Endodermal cell (in vitro differentiated cells): ENCODE measurements at places on chromosomes 4 and X.
A peak's percentile ranks its signal among the peaks of the same experiment; 100 is the strongest.

DNA sequence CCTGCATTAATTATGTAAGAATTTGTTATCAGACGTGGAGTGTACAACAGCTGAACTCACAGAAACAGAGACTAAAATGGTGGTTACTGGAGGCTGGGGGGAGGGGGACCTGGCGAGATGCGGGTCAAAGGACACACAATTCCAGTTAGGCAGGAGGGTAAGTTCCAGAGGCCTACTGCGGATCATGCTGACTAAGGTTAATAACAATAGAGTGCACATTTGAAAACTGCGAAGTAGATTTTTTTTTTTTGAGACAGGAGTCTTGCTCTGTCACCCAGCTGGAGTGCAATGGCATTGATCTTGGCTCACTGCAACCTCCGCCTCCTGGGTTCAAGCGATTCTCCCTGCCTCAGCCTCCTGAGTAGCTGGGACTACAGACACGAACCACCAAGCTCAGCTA lies 7.6 kb downstream of the AGA start:
- DNase-seq = no peak

DNA sequence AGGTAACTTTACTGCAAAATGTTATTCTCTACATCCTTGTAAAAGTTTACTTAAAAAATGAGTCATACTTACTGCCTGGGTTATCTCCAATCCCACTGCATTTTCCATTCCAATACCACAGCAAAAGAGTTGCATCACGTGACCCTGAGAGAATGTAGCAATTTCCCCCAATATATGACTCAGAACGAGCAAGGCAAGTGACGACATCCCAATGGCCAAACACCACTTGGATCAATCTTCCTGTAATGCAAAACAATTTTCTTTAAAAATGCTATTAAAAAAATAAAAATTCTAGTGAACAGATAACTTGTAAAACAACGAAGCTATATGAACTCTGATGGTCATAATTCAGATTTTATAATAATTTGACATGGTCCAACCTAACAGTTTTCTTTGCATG lies 224.3 kb downstream of the DCLK2 start:
- no peak for DNase-seq

DNA sequence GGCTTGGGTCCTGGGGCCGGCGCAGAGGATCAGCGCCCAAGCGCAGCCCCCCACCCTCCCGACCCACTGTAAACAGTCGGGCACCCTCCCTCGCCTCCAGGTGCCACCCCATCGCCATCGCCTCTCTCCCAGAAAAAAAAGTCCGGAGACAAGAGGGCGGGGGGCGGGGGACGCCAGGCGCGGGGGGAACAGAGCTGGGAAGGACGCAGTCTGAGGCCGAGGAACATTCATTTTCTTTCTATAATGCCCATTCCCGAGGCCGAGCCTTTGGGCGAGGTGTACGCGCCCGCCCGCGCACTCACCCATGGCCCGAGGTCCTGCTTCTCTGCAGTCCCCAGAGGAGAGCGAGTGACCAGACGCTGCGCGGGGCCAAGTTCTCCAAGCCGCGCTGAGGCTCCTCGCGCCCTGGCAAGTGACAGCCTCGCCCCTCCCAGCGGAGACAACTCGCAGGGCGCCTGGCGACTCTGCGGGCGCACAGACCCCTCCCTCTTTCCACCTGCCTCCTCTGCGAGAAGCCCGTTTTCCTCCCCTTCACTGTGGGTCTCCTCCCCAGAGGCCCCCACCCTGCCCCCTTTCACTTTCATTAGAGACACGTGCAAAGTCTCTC lies 63.5 kb upstream of the WDR17 start:
- peak; percentile 90 for DNase-seq

DNA sequence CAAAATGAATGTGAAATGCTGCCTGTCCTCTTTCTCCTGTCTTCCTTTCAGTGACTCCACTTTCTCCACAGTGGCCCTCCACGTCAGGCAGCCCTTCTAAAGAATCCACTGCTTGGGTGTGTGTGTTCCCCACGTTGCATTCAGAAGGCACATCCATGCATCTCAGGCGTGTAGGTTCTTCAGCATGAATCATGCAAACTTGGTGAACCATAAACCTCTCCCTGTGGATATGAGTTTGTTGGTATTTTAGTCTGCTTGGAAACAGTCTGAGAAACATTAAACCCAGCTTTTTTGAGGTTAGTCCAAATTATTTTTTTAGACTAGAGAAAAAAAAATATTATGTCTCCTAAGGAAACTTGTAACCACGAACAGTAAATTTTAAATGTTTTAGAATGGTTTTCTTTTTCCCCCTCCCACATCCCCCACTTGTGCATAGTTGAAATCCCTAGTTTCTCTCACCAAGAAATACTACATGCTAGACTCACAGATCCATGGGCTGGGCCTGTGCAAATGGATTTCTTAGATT lies 251.6 kb downstream of the CBR4 start:
- no peak for DNase-seq

- DNase-seq = no peak
Measured at GRCh38 chr4:53580274-53580673, 11.0 kb downstream of the LNX1 start.

GRCh38 chr4:112279025-112279881 lies 6.5 kb downstream of the TIFA start:
- no peak for DNase-seq

DNA sequence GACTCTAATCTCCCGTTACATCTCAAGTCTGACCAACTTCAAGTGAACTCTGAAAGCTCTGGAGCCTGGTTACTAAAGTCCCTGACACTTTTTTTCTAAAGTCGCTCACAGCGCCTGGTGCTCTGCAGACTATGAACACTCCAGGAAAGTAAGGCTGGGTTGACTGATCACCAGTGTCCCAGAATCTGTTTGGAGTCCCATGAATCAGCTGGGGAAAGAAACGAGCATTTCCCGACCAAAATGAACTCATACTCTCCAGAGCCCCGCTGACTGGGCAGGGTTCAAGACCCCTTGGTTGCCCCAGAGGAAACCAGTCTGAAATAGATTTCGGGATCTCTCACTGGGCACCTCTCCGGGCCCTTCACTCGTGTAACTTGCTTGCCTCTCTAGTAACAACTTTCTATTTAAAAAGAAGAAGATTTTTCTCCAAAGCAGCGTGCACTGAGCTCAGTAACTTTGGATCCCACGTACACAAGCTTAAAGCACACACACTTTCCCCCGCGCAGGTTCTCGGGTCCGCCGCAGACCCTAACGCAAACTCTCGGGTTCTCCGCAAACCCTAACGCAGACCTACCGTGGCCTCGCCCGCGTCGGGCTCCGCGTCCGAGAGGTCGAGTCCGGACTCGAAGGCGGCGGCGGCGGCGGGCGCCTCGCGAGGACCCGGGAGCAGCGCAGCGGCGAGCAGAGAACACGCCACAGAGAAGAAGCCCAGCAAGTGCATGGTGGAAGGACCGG lies 964 bp downstream of the VEGFC start:
- DNase-seq = peak; percentile 71

DNA sequence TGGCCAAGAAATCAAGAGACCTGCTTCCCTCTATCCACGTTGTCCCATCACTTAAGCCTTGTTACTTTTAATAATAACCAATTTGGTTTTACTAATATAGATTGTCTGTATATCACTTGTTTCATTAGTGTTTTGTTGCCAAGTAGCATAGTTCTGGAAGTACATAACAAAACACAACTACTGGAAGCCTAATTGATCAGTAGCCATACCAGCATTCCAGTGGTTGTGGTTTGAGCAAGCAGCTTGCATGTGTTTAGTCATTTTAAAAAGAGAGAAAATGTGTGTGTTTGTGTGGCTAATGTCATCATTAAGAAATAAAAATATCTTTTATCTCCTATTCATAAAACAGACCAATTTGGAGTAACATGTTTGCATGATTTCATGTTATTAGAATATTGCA lies 70.8 kb downstream of the PTPN13 start:
- no peak for DNase-seq

DNA sequence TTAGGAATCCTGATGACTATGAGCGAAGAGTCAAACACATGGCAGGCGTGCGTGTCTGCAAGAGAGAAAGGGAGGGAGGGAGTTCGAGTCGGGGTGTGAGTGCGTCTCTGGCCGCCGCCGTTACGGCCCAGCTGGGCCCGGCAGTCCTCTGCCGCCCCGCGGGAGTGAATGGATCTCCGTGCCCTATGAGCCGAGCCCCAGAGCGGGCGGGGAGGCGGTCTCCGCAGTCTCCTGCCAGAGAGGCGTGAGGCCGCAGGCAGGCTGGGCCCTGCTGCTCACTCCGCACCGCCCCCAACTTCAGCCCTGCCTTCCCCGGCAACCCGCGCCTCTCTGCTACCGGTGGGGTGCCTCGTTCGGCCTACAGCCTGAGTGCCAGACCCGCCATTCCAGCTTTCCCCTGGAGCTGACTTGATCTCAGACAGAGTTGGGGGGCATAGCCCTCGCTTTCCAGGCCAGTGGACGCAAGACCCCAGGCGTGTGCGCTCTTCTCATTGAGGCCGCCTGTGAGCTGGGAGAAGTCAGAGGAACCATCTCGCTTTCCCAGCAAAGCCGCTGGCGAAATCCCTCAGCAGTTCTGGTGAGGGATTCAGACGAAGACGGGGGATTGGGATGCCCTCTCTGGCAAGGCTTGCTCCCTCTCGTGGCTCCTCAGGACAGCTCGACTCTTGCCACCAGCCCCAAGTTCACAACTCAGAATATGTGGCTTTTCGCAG lies 1.4 kb downstream of the SLC16A2 start:
- peak; percentile 87 for DNase-seq

DNA sequence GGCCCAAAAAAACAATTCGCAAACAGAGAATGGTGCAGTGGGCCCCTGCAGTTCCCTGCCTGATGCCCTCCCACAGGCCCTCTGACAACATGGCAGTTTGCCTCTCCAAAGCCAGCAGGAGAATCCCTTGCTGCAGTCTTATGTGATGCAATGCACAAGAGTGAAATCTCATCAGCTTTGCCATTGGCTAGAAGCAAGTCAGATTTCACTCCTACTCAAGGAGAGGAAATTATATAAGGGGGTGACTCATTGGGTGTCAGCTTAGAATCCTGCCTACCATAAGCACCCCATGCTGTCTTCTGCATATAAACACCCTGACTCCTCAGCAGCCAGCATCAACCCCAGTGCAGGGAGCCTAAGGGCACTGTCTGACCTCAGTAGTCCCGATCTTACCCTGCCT lies 157.3 kb upstream of the LDB2 start:
- peak; percentile 58 for DNase-seq

GRCh38 chrX:153786669-153787068 lies 5.8 kb downstream of the SRPK3 start:
- DNase-seq = no peak

DNA sequence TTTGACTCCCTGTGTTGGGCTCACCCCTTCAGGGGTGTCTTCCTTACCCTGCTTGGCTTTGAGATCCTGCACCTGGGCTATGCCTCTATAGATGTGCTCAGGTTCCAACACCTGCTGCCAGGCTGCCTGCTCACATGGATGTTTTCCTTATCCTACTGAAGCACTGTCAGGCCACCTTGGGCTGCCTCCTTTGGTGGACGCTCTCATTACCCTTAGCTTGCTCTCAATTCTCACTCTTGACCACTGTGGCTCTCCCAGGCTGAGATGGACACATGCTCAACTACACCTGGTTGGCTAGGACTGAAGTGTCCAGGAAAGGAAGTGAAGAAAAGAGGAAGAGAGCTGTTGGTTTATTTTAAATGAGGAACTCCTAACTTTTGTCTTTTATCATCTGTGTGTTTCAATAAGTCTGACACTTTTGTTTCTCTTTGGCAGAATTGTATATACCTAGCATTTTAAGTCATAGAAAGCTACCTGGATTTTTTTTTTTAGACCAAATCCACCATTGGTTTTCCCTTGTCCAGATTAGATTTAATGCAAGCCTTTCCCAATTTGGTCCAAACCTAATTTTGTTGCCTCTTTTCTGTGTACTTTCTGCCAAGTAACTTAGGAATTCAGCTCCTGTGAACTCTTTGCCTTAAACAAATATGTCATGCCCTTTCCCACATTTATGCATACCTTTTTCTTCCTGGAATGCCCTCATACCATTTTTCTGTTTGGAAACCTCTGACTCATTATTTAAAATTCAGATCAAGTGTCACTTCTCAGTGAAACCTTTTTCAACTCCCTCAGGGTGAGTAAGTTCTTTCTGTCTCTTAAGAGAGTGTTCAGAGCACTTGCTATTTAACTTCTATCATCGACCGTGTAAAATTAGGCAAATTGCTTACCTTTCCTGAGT lies 175.8 kb downstream of the GC start:
- DNase-seq = no peak

DNA sequence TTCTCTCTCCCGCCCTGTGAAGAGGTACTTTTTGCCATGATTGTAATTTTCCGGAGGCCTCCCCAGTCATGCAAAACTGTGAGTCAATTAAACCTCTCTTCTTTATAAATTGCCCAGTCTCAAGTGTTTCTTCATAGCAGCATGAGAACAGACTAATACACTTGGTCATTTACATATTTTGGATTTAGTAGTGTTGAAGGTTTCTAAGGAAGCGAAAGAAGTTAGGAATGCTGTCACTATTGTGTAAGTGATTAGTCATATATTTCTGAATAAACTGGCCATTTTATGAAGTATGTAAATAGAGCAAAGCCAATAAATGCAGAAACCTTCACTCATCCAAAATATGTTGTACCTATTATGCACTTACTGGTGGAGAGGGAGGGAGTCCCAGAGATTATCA lies 34.4 kb upstream of the GK2 start:
- no peak for DNase-seq

GRCh38 chrX:140298960-140299825 lies 205.7 kb downstream of the SOX3 start:
- DNase-seq = no peak
